ENCODE measurements at places on chromosomes 7 and 10.

DNA sequence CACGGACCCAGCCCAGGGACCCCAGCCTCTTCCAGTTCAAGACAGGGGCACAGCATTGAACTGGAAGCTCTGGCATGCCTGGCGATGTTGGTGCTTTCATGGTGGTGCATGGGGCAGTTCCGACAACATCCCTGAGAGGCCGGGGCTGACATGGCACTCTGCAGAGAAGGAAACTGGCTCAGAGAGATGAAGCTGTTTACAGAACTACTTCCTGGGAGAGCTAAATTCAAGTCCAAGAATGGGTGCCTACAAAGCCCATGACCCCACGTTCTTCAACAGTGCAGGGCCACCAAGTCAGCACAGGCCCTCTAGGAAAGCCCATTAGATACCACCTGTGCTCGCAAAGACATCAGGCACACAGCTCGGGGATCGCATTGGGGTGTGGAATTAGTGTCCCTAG lies 470.9 kb upstream of the MGMT start:
- DNase-seq: no peak
- H3K27ac ChIP-seq: no peak overlapping the region
- no peaks in the 10 kb centered on the region for H3K4me1 ChIP-seq
- peaks cover 4% of the 10 kb centered on the region for H3K27me3 ChIP-seq
- no peak overlapping the region for H3K4me3 ChIP-seq

DNA sequence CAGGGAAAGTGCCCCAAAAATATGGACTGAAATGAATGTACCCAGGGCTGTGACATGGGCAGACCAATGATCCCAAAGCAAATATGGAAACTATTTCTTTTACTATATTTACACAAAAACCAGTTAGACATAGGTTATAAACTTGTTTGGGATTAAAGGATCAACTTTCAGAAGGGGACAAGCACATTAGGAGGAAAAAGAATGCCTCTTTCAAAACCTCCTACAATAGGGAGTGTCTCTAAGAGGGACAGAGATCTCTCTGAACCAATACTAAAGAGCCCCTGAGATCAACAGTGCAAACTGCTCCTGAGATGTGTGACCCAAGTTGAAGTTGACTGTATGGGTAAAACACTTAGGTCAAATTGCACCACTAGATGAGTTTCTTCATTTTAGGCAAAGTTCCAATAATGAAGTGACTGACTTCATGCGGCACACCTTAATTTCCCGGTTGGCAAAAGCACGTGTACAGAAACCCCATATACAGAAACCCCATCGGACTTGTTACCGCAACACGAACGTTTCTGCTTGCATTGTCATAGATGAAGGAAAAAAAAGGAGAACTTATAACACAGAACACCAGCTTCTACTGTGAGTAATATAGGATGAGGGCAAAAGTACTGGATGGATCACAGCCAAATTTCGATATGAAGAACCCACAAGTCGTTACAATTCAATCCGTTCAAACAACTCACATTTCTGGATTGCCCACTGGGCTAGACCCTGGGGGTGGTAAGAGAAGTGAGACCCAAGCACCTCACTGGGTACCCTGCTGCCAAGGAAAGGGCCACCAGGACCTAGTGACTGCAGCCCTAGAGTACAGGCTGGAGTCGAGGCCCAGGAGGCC lies 4.3 kb downstream of the SVIL start:
- H3K4me1 ChIP-seq: peaks cover 36% of the 10 kb centered on the region
- no peak for DNase-seq
- no peaks in the 10 kb centered on the region for H3K27me3 ChIP-seq
- peak overlapping the region; percentile 5 for H3K27ac ChIP-seq
- no peaks in the 10 kb centered on the region for H3K36me3 ChIP-seq
- no peak overlapping the region for H3K4me3 ChIP-seq

DNA sequence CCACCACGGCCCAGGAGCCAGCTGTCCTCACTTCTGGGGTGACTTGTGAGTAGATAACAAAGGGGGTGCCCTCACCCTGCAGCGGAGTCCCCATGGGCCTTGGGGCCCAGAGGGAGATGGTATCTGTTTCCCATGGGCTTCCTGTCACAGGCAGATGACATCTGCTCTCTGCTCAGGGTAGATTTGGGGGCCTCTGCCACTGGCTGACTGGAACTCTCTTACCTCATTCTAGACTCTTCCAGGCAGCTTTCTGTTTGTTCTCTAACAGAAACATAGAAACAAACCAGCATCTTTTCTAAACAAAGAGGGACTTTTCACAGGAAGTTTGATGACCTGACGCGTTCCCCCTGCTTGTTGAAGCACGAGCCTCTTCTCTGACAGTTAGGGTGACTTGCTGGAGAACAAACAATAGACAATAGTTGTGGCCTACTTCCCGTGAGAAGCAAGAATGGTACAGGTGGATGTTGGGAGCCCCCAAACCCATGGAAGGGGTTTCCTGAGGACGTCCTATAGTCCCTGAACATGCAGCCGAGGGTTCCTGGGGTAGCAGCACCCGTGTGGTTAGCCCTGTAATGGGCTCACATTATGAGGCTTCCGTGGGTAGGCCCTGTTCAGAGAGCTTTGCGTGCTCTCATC lies 61.6 kb downstream of the GRK5 start:
- peak overlapping the region; percentile 95 for H3K27ac ChIP-seq
- H3K4me1 ChIP-seq: peaks cover 29% of the 10 kb centered on the region
- DNase-seq: no peak
- H3K4me3 ChIP-seq: no peak overlapping the region

DNA sequence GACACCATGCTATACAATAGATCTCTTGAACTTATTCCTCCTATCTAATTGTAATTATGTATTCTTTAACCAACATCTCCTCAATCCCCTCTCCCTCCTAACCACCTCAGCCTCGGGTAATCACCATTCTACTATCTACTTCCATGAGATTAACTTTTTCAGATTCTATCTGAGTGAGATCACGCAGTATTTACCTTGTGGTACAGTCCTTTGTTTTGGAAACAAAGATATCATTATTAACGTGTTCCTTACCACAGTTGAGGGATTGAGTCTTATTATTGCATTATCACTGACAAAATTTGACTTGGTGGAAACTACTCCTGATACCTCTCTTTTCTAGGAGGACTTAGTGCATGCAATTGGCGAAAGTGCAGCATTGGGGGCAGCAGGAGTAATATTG lies 26.0 kb upstream of the HYAL4 start:
- H3K4me3 ChIP-seq: no peak overlapping the region
- no peaks in the 10 kb centered on the region for H3K4me1 ChIP-seq
- no peaks in the 10 kb centered on the region for H3K27me3 ChIP-seq
- no peak overlapping the region for H3K27ac ChIP-seq
- DNase-seq: no peak

- DNase-seq: peak; percentile 75
- H3K4me1 ChIP-seq: no peaks in the 10 kb centered on the region
- H3K4me3 ChIP-seq: no peak overlapping the region
- H3K36me3 ChIP-seq: no peaks in the 10 kb centered on the region
These were observed 48.3 kb upstream of the FAM171A1 start for GRCh38 chr10:15419279-15419874.

DNA sequence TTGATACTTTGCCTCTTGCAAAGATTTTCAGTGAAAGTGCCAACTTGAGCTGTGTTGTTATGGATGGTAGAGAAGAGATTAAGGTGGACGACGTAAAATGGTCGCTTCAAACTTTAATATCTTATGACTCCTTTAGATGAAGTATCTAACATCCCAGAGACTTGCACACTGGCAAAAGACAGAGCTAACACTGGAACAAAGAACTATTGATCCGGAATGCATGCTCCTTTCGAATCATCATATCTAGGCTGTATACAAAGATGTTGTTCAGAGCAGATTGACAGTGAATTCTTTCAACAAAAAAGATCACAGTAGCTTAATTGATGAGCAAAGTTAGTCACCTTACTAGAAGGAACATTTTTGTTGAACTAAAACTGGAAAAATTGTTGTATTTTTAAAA lies 592.7 kb downstream of the NXPH1 start:
- H3K36me3 ChIP-seq: no peaks in the 10 kb centered on the region
- no peaks in the 10 kb centered on the region for H3K27me3 ChIP-seq
- H3K4me1 ChIP-seq: no peaks in the 10 kb centered on the region
- no peak overlapping the region for H3K4me3 ChIP-seq
- DNase-seq: no peak

DNA sequence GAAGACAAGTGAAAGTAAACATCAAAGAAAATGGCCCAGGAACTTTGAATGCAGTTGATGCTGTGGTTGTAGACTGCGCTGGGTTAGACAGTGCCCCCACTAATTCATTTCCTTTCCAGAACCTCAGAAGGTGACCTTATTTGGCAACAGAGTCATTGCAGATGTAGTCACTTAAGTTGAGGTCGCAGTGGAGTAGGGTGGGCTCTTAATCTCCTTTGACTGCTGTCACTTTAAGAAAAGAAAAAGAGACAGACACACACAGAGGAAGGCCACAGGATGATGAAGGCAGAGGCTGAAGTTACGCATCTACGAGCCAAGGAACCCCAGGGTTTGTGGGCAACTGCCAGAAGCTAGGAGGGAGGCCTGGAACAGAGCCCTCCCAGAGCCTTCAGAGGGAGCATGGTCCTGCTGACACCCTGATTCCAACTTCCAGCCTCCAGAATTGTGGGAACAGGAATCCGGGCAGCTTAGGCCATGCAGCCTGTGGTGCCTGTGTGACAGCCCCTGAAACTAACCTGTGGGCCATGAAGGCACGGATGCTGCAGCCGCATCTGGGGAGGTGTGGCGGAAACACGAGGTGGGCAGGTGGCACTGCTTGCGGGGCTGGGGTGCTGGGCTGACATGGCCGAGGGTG lies 107.6 kb downstream of the PRKAG2 start:
- H3K27ac ChIP-seq: no peak overlapping the region
- H3K27me3 ChIP-seq: no peaks in the 10 kb centered on the region
- H3K4me3 ChIP-seq: no peak overlapping the region

- no peak for DNase-seq
- no peaks in the 10 kb centered on the region for H3K27me3 ChIP-seq
- H3K4me3 ChIP-seq: no peak overlapping the region
- H3K36me3 ChIP-seq: no peaks in the 10 kb centered on the region
- no peaks in the 10 kb centered on the region for H3K4me1 ChIP-seq
- H3K27ac ChIP-seq: no peak overlapping the region
These were observed 130.8 kb downstream of the ZNF467 start for GRCh38 chr7:149642589-149642988.

- no peaks in the 10 kb centered on the region for H3K36me3 ChIP-seq
- no peak overlapping the region for H3K27ac ChIP-seq
- no peaks in the 10 kb centered on the region for H3K27me3 ChIP-seq
- DNase-seq: no peak
These were observed 74.7 kb downstream of the SHH start for GRCh38 chr7:155737590-155737989.

DNA sequence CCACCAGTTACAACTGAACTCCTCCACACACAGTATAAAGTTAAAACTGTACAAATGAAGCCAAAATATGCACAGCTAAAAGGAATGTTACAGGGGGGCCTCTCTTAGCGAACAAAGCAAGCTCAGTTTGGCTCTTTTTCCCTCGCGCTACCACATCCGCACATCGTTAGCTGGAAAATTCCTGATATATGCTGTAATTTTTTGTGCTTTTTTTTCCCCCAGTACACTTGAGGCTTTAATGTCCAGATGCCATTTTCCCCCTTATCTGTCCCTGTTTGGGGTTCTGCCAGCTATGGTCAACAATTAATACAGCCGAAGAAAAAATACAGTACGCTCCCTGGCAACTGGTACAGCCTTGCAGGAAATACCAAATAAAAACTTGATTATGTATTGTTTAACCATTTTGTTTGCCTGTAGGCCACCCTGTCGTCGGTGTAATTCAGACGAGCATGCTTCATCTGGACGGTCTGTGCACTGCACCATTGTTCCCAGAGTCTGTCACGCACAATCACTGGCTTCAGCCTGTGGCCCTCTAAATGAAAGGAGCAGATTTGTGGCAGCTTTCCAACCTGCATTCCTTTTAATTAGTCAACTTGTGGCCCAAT lies 108.1 kb upstream of the FAM133B start:
- H3K36me3 ChIP-seq: no peaks in the 10 kb centered on the region
- peak; percentile 49 for DNase-seq
- no peak overlapping the region for H3K4me3 ChIP-seq
- peaks cover 46% of the 10 kb centered on the region for H3K4me1 ChIP-seq
- H3K27me3 ChIP-seq: no peaks in the 10 kb centered on the region

- H3K36me3 ChIP-seq: no peaks in the 10 kb centered on the region
- no peak for DNase-seq
These were observed 191.7 kb downstream of the ARL4A start for GRCh38 chr7:12879139-12879538.

DNA sequence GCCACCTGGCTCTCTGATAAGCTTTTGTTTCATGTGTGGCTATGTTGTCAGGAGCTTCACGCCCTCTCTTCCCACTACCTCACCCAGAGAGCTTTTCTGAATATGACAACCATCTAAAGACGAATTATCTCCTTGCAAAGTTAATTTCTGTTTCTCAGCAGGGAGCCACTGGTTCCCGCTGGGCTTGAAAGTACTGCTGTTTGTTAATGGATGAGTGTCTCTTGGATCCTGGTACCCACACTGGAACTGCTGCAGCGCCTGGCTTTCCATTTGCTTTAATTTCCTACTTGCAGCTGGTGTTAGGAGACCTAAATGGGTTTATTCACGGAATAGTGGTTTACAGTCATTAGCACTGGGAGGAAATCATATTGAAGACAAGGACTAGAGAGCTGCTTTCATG lies 267.9 kb upstream of the LRGUK start:
- H3K36me3 ChIP-seq: no peaks in the 10 kb centered on the region
- no peak overlapping the region for H3K27ac ChIP-seq
- H3K4me3 ChIP-seq: no peak overlapping the region
- peaks cover 10% of the 10 kb centered on the region for H3K4me1 ChIP-seq

DNA sequence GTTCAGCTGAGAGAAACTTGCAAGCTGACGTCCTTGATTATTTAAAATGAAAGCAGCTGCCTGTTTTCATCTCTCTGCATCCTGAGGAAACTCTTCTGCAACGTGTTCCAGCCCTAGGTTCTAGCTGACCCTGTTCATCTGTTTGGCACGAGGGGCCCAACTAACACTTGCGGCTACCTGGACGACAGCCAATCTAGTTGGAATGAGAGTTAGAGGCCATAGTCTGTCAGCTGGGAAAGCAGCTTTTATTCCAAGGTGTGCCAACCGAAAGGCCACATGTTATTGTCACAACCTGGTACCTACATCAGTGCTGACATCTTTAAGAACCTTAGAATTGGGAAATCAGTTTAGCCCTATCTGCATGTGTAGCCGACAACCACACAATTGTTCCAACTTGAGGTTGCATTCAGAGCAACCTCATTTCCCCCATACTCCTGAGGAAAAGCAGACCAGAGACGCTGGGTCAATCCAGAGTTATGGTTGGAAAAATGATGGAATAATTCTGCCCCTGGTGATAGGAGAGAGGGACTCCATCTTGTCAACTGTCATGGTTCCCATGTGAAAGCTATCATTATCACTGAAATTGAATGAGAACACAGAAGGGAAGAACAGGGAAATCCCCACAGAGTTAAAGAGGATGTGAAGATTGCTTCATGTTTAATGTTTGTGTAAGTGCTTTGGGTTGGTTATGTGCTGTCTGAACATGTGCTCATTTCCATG lies 121.6 kb downstream of the EGFR start:
- no peaks in the 10 kb centered on the region for H3K4me1 ChIP-seq
- no peak overlapping the region for H3K4me3 ChIP-seq
- H3K27ac ChIP-seq: peak overlapping the region; percentile 28
- no peaks in the 10 kb centered on the region for H3K27me3 ChIP-seq
- no peaks in the 10 kb centered on the region for H3K36me3 ChIP-seq
- peak; percentile 35 for DNase-seq

All from hepatocyte (in vitro differentiated cells).